Esophagus mucosa (tissue), 1 donor: ENCODE measurements at places on chromosomes 4 and X.
A peak's percentile ranks its signal among the peaks of the same experiment; 100 is the strongest.

- ATAC-seq, result no peak
These were observed 186.6 kb downstream of the RPA4 start for GRCh38 chrX:97070346-97070745.

DNA sequence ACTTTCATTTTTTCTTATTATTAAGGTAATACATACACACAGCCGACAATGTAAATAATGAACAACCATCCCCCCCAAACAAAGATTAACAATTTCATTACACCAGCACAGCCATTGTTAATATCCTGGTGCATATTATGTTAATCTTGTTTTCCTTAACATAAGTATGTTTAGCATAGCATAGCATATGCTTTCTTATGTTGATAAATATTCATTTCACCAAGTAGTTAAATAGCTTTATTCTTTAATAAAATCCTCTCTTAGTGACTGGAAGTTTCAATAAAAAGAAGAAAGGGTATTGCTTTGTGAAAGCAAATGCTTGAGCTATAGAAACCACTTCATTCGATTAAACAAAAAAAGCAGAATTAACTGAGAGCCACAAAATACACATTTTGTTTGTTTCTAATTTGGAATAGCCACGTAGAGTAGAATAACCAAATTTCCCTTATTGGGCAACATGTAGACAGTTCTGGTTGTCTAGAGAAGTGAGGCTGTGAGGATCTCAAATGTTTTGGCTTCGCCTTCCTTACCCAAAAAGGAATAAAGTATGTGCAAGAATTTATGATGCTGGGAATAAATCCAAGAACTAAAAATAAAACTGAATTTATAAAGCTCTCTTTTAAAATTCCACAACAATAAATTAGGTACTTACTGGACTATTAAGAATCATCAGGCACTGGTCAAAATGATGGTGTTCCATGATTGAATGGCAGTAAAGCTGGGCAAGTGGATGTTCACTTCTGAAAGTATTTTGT, 118.0 kb downstream of the PDE5A start:
- no peak for ATAC-seq

DNA sequence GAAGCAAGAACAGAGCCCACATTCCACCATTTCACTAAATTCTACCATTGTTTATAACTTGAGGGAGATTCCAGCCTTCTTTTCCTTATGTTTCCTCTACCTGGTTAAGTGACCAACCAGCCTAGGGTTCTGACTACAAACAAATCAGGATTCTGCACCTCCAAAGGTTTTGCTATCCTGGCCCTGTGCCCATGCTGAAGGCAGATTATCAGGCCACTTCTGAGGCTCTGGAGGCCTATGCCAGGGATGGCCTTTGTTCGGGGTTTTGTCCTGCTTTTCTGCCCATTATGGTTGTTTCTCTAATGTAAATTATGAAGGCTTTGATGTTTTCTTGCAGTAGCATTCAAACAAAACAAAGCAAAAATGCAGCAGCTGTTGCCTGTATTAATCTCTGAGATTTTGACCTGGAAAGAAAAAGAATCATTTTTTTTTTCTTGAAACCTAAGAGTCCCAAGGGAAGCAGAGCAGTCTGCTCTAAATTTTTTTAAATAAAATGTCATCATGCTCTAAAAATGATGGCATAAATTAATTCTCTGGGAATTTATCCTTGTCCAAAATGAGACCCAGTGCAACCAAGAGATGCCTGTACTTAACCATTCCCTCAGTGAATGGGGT, 55.6 kb downstream of the RNF150 start:
- no peak for ATAC-seq

GRCh38 chr4:1215141-1216075, 33.5 kb downstream of the CTBP1 start:
- ATAC-seq, result peak; percentile 83

DNA sequence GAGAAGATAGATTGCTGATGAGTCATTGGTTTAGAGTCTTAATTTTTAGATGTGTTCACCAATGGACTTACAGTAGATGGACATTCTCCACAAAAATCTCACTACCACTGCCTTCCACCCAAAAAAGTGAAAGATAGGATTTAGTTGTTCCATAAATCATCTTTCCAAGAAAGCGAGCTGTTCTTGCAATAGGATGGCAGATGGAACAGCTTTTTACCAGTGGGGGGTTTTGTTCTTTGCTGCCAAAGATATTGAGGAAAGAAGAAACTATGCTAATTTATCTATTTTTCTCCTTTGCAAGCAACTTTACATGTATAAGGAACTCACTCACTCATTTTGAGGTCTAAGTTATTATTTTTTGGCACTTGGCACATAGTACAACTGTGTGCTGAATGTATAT, 109.5 kb downstream of the ADGRL3 start:
- no peak for ATAC-seq

GRCh38 chr4:138775489-138775888, 240.1 kb upstream of the NOCT start:
- ATAC-seq, result no peak

DNA sequence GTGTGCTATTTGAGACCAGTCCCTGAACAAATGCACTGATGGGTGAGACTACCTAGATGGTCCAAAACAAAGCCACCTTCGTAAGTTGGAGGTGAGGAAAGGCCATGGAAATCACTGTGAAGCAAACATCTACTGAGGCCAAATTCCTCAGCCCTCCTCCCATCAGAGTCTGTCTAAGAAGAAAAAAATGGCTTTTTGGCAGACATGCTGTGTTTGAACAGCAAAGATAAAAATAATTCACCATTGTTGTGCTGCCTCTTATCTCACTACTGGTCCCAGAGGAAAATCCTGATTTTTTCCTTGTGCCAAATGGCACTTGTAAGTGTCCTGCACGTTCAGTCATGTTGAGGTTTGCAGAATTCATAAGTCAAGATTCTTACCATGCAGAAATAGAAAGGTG, 7.9 kb downstream of the MAGEB18 start:
- ATAC-seq, result no peak

GRCh38 chrX:153556767-153557166, 39.3 kb downstream of the ATP2B3 start:
- no peak for ATAC-seq

DNA sequence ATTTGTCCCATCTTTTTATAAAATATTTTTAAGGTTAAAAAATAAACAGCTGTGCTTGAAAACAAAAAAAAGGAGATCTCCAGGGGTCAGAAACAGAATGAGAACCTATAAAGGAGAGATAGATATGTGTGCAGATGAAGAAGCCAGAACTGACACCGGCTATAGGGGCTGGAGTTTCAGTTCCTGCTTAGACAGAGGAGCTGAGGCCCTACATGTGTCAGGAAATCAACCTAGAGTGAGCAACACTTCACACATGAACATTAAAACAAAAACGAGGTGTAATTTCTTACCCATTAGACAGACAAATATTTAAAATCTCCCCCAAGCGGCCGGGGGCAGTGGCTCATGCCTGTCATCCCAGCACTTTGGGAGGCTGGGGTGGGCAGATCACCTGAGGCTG, 17.8 kb upstream of the HUWE1 start:
- ATAC-seq, result no peak

GRCh38 chr4:182143822-182144625, 99.2 kb upstream of the TENM3 start:
- ATAC-seq, result peak; percentile 68

GRCh38 chrX:130224810-130225209, 43.9 kb downstream of the ZNF280C start:
- ATAC-seq, result peak; percentile 75

GRCh38 chr4:83208371-83209365, 75.9 kb downstream of the COQ2 start:
- no peak for ATAC-seq

DNA sequence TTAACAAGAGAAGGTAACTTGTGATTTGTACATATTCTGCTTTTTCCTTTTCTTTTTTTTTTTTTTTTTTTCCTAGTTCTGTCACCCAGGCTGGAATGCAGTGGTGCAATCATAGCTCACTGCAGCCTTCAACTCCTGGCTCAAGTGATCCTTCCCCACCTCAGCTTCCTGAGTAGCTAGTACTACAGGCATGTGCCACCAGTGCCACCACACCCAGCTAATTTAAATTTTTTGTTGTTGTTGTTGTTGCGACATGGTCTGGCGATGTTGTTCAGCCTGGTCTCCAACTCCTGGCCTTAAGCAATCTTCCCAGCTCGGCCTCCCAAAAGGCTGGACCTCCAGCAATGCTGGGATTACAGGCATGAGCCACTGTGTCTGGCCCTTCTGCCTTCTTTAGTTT, 1.5 kb upstream of the TACR3 start:
- no peak for ATAC-seq

GRCh38 chr4:98248934-98249333, 12.2 kb upstream of the RAP1GDS1 start:
- no peak for ATAC-seq

- no peak for ATAC-seq
These were observed 26.3 kb upstream of the PPP2R2C start for GRCh38 chr4:6498511-6499237.

GRCh38 chr4:38904682-38905081, 37.1 kb downstream of the FAM114A1 start:
- ATAC-seq, result no peak

- ATAC-seq, result no peak
These were observed 30.7 kb downstream of the PNMA6E start for GRCh38 chrX:153370293-153371055.

- ATAC-seq, result no peak
These were observed 109.0 kb downstream of the ANXA3 start for GRCh38 chr4:78660559-78660958.

DNA sequence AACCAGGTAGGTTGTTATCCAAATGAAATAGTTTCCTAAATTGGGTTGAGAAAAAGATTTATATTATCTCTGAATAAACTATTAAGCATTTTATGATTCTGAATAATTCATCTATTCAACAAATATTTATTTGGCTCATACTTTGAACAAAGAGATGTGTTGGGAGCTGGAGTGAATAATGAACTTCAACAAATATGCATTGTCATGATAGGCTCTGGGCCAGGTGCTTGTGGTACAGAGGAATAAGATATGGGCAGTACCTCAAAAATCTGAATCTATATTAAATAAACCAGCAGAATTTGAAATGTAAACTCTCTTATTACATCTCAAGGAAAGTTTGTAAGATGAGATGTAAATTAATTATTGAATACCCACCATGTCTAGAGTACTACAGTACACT, 75.7 kb upstream of the DCLK2 start:
- no peak for ATAC-seq

GRCh38 chr4:160492181-160492580, 1389.3 kb downstream of the RAPGEF2 start:
- ATAC-seq, result no peak

DNA sequence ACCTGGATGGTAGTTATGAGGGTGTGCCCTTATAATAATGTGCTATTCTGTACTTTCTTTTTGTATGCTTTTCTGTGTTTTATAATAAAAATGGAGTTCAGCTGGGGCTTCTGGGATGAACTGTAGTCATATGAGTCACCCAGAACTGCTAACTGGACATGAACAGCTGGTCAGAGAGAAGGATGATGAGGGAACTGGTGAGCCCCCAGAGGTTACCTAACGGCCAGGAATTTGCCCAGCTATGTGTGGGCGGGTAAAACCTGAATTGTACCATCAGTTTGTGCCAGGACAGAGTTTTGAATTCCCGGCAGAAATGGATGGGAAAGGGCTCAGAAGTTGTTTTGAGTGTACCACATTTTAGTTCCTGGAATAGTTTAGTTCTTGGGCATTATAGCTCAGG, 138.0 kb upstream of the USP9X start:
- no peak for ATAC-seq

DNA sequence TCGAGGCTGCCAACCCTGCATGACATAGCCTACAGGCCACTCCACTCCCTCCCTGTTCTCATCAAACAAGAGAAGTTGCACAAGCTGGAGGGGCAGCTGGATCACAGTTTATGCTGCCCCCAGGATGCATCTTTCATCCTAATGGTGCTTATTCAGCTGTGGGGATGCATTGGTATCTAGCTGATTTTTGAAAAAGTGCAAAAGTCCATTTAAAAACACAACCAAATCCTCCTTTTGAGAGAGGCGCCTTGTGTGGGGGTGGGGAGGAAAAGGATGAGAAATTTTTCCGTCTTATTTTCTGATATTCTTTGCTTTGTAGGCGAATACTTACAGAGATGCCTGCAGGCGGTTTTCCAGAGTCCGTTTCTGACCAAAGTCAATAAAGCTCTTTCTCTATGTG, 276.4 kb upstream of the BOD1L1 start:
- no peak for ATAC-seq

- ATAC-seq, result no peak
These were observed 101.7 kb upstream of the FRG1 start for GRCh38 chr4:189838821-189839497.

- no peak for ATAC-seq
These were observed 67.4 kb downstream of the GLRB start for GRCh38 chr4:157143369-157143768.

DNA sequence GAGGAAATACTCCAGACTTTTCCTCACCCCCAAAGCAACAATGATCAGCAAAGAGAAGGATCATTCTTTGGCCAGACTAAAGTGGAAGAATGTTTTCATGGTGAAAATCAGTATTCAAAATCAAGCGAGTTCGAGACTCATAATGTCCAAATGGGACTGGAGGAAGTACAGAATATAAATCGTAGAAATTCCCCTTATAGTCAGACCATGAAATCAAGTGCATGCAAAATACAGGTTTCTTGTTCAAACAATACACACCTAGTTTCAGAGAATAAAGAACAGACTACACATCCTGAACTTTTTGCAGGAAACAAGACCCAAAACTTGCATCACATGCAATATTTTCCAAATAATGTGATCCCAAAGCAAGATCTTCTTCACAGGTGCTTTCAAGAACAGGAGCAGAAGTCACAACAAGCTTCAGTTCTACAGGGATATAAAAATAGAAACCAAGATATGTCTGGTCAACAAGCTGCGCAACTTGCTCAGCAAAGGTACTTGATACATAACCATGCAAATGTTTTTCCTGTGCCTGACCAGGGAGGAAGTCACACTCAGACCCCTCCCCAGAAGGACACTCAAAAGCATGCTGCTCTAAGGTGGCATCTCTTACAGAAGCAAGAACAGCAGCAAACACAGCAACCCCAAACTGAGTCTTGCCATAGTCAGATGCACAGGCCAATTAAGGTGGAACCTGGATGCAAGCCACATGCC, 89.7 kb downstream of the TET2 start:
- ATAC-seq, result peak; percentile 15

DNA sequence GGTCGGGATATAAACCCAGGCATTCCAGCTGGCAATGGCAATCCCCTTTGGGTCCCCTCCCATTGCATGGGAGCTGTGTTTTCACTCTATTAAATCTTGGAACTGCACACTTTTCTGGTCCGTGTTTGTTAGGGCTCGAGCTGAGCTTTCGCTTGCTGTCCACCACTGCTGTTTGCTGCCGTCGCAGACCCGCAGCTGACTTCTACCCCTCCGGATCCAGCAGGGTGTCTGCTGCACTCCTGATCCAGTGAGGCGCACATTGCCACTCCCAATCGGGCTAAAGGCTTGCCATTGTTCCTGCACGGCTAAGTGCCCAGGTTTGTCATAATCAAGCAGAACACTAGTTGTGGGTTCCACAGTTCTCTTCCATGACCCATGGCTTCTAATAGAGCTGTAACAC, 1322.1 kb downstream of the ADGRL3 start:
- ATAC-seq, result no peak

DNA sequence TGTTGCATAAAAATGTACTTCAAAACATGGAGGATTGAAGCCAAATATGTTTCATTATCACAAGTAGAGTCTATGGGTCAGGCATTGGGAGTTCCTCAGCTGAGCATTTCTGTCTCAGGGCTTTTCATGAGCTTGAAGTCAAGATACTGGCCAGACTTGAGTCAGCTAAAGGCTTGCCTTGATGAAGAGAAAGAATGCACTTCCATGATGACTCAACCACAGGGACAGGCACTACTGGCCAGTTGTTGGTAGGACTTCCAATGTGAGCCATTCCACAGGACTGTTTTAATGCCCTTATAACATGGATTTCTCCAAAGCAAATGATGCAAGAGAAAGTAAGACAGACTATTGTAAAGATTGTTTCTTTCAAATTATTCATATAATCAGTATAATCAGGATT, 895.6 kb downstream of the RAB28 start:
- no peak for ATAC-seq
